Stimulated activated CD4-positive, alpha-beta T cell treated with anti-CD3 and anti-CD28 coated beads, Interleukin-4, amount 100 ng/mL, for 4 hours (primary cell): ENCODE measurements at places on chromosomes 16 and 17.

DNA sequence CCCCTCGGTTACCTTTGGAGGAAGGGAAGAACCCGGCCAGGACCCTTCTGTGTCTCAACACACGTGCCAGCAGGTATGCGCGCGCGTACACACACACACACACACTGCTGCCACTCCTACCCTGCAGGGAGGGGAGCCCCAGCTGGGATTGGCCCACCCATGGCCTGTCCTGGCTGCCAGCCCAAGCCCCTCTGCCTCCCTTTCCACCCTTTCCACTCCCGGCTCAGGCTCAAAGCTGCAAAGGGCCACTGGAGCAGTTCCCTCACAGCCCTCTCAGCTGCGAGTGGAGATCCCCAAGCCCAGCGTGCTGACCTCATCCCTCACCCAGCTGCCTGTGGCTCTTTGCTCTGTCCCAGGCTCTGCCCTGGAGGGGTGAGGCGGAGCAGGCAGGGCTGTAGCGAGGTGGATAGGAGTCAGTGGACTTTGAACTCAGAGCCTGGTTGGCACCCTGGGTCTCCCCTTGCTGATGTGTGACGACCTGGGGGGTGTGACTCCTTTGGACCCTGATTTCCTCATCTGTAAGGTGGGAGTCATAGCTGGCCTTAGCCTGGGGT is 14.5 kb downstream of the KIF19 start:
- DNase-seq = no peak

- DNase-seq = no peak
Observed at GRCh38 chr16:27240948-27241531, 27.5 kb downstream of the NSMCE1 start.

DNA sequence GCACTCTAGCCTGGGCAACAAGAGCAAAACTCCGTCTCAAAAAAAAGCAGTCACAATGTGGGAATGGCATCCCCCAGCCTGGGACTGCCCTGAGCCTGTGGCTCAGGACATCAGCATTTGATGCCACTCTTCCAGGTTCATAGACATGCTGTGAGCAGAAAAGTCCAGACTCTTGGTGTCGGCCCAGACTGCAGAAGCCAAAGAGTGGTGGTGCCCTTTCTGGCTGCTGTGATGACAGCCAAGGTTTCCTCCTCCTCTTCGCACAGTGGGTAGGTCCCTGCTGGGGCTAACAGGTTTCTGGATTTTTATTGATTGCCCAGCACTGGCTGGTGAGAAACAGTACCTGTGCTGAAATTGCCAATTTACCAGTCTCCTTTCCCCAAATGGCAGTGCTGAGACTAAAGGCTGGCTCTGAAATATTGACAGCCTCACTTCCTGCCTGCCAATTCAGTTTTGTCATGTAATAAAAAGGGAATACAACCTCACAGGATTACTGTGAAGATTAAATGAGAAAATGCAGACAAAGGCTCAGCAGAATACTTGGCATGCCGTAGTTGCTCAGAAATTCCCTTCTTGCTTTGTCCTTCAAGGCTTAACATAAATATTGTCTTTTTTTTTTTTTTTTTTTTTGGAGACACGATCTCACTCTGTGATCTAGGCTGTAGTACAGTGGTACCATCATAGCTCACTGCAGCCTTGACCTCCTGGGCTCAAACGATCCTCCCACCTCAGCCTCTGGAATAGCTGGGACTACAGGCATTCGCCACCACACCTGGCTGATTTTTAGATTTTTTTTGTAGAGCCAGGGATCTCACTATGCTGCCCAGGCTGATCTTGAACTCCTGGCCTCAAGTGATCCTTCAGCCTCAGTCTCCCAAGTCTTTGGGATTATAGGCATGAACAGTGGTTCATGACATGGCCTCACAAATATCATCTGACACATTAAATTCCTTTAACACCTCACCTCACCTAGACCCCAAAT is 15.5 kb upstream of the UBE2G1 start:
- no peak for DNase-seq

- DNase-seq = no peak
Observed at GRCh38 chr16:65392806-65393565, 271.1 kb upstream of the CDH11 start.

- no peak for DNase-seq
Observed at GRCh38 chr17:17126131-17127110, 79.7 kb downstream of the PLD6 start.

- no peak for DNase-seq
Observed at GRCh38 chr17:30312226-30312625, 20.5 kb upstream of the BLMH start.

- DNase-seq = no peak
Observed at GRCh38 chr16:51429041-51429440, 278.0 kb upstream of the SALL1 start.

DNA sequence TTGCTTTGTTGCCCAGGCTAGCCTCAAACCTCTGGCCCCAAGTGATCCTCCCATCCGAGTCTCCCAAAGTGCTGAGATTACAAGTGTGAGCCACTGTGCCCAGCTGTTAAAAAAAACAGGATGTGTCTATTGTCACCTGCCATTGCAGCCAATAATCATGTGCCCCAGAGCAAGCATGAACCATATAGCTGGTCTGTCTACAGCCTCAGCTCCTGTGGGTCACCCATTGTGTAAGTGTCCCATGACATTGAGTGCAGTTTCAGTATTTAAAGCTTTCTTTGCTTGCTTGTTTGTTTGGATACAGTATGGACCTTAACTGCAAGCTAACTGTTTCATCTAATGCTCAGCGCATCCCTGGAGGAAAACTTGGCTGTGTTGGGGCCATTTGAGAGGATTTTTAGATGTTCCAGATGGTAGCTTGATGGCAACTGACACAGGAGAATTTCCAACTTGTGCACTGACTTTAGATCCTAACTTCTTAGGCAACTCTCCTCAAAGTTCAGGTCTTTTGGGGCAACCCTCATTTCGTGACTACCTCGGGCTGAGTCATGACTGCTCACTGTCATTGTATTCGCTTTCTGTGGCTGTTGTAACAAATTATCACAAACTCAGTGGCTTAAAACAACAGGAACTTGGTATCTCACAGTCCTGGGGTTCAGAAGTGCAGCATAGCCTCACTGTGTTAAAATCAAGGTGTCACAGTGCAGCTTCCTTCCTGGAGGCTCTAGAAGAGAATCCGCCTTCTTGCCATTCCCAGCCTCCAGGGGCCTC is 30.3 kb upstream of the ADORA2B start:
- no peak for DNase-seq

DNA sequence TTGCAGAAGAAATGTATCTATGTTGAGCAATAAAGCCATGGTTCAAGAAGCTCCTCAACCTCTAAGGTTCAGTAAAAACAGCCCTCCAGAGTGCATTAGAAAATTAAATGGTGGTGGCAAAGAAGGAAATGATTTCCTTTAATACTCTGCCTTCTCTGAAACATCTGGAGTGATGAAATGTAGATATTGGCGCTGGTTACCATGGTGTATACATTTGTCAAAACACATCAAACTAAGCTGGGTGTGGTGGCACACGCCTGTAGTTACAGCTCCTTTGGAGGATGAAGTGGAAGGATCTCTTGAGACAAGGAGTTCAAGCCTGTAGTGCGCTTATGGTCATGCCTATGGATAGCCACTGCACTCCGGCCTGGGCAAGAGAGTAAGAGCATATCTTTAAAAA is 6.0 kb downstream of the CAPNS2 start:
- no peak for DNase-seq

DNA sequence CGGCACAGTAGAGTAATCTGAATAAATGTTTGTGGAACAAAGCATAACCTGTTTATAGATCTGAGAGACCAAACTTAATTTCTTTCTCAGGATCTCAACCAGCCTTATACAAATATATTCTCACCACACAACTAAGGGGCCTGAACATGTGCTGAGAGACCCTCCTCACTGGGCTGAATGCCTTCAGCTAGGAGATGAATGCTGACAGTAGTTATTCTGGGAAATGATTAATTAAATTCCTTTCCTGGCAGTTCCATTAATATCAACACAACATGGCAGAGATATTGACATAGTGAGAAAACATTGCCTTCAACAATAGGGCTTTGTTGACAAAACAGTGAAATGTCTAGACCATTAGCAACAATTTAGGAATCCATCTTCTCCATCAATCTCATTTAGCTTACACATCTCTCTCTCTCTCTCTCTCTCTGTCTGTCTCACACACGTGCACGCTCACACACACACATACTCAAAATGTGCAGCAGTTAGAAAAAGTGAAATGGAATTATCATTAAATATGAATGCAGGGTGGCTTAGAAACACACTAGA is 780.8 kb upstream of the CDH8 start:
- DNase-seq = no peak

DNA sequence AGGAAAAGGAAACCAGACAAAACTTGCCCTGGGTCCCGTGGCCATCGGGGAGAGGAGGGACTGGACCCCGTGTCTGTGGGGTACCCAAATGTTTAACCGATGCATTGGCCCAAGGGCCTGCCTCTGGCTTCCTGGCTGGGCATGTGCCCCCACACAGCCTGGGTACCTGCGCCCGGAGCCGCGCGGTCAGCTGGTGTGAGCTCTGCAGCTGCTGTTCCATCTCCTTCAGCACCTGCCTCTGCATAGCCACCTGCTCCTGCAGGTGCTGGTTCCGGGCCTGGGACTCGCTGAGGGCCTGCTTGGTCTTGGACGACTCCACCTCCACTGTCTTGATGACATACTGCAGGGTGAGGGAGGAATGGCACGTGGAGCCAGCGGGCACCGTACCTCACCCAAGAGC is 31.9 kb downstream of the KIFC3 start:
- DNase-seq = no peak

DNA sequence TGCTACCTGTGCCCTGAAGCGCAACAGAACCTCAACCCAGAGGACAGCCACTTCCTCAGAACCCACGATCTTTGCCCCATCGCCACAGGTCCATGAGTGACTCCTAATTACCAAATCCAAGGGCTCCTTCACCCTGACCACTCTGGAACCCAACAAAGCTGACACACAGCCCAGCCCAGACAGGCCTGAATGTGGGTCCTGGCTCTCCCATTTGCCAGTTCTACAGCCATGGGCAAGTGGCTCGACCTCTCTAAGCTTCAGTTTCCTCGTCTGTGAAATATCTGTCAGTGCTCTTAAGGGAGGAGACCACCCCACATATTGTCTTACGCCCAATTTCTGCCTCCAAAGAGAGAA is 18.0 kb upstream of the ENDOV start:
- DNase-seq = no peak

GRCh38 chr16:56263711-56264608 is 72.7 kb downstream of the GNAO1 start:
- DNase-seq = no peak

- DNase-seq = no peak
Observed at GRCh38 chr16:17062676-17063075, 408.1 kb downstream of the XYLT1 start.

- no peak for DNase-seq
Observed at GRCh38 chr17:77324227-77324626, 183.5 kb downstream of the SEC14L1 start.

GRCh38 chr17:82090549-82091263 is 7.3 kb downstream of the FASN start:
- DNase-seq = no peak

- no peak for DNase-seq
Observed at GRCh38 chr17:61570118-61570517, 20.9 kb downstream of the NACA2 start.

GRCh38 chr17:75981019-75981615 is 2.1 kb downstream of the TEN1 start:
- no peak for DNase-seq

DNA sequence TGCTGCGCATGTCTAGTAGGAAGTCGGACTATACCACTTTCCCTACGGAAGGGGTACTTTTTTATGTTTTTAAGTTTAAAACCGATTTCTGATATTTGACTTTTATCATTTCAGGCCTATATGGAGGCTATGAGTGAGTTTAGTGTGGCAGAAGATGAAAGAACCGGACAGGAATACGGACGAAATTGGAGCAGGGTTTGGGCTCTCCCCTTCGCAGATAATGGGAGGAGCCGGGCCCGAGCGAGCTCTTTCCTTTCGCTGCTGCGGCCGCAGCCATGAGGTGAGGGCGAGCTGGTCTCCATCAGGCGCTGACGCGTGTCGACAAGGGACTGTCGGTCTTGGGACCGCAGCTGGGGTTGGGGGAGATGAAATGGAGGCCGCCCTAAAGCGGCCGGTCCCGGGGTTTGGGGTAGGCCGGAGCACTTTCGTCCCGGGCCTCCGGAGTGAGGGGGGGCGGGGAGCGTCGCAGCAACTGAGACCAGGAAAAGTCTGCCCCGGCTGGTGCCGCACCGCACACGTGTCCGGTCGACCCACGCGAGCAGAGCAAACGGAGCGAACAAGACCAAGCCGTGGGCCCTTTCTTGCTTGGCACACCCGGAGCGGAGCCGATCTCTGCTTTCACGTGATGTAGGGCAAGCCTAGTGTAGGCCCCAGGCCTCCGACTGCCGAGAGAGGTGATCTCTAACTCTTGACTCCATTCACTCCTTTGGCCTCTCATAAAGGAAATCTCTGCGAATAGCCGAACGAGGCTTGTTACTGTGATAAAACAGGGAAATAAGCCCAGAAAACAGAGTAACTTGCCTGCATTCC is at the start of gene RPL19:
Gene RPL19 (plus strand): TSS at position 214 of the 810 bp plus-strand sequence. CDS start 62 bp downstream, at position 276.
- peak; percentile 76 for DNase-seq

DNA sequence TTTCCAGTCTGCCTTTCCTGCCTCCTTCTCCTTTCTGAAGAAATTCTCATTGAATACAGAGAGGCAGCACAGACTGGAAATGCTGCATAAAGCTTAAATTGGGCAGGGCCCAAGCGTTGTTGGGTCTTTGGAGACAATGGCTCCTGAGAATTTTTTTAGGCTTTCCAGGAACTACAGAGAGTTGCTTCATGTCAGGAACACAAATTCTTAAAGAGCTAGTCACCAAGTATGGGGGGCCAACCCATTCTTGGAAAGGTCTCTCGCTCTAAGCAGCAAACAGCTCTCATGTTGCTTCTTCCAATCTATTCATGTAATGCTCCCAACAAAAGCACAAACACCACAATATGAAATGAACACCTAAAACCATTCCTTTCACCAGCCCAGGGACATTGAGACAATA is 6.9 kb downstream of the HNF1B start:
- DNase-seq = no peak

DNA sequence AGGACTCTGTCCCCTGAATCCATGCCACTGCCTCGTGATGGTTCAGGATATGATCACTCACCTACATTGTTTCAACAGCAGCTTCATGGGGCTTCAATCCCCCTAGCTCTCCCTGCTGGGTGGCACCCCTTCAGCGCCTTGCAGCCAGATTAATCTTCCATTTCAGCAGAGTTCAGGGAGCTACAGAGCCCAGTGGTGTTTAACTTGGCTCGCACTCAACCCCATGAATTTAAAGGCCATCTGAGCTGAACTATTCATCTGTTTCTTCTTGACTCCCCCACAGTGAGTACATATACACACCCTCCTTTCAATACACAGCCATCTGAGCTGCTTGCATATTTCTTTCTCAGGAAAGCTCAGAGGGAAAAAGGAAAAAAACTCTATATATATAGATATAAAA is 202.8 kb upstream of the C16orf82 start:
- no peak for DNase-seq

- DNase-seq = no peak
Observed at GRCh38 chr17:52762147-52762793, 603.8 kb upstream of the CA10 start.
